GM03348 (cell line): ENCODE measurements at places on chromosomes 1 and 21.

GRCh38 chr1:4825800-4826450, 171.5 kb downstream of the AJAP1 start:
- DNase-seq: no peak

DNA sequence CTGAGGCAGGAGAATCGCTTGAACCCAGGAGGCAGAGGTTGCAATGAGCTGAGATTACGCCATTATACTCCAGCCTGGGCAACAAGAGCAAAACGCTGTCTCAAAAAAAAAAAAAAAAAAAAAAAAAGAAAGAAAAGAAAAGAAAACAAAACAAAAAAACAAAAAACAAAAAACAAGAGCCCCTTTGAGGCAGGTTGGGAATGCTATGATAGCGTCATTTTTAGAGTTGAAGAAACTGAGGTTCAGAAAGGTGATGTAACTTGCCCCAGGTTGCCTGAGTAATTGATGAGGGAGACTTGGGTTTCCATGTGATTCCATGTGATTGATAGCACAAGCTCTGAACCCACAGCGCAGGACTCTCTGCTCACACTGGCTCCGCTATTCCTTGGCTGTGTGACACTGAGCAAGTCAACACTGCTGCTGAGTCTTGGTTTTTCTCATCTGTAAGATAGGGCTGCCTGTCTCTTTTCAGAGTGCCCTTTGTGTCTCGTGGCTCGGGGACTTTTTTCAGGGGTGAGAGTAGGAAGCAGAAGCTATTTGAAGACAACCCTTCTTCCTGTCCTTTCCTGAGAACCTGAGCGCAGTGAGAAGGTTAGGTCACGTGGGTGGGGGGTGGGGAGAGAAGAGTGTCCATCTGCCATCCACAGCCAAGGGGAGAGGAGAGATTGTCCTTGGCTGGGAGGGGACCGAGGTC, 2.5 kb downstream of the CNR2 start:
- DNase-seq: no peak

DNA sequence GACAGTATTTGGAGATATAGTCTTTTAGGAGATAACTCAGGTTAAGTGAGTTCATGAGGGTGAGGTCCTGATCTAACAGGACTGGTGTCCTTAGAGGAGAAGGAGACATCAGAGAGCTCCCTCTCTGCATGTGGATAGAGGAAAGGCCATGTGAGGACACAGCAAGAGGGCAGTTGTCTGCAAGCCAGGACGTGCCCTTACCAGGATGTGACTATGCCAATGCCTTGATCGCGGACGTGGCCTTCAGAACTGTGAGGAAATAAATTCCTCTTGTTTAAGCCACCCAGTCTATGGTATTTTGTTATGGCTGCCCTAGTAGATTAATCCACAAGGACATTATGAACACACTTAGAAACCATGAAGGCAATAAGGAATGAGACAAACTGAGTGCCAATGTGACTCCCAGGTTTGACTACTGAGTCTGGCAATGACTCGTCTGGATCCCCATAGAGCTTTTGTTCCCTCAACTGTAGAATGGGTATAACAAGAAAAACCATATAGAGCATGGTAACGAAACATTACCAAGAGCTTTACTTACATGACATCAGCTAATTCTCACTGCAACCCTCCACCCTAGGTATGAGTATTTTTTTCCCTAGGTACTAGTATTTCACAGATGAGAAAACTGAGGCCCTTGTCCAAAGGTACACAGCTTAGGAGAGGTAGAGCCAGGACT, 6.5 kb downstream of the URB1 start:
- no peak for DNase-seq

DNA sequence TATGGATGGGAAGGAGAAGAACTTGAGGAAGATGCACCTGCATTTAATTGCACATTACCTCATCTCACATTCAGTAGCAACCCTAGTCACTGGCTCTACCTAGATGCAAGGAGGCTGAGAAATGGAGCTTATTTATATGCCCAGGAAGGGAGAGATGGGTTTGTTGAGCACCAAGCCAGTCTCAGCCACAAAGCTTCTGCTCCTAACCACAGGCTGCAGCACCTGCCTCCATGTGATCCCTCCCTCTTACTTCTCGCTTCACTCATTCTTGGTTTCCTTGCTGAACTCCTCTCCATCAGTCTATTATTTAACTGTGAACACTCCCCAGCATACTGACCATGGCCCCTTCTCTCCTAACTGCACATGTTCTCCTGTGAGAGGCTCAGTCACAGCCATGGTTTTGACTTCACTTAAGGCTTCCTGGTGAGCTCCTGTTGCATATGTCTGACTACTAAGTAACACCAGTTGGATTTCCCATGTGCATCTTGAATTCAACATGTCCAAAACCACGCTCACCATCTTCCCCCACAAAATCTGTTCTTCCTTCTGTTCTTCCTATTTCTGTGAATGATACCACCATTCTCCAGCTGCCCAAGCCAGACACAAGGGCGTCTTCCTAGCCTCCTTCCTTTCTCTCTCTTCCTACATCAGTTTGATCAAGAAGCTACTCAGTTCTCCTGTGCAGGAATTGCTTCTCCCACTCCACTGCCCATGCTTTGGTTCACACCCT, 139.8 kb downstream of the AK5 start:
- DNase-seq: no peak

DNA sequence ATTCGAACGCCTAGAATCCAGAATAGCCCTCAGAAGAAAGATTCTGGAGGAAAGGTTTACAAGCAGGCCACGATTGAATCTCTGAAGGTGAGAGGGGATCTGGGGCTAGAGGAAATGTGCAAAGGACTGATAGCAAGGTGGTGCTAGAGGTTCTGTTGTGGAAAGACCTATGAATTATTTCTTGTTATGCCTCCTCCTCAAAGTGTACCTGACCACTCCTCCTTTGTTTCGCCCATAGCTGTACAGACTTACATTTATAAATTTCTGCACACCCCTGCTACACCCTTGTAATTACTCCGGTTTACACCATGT, 986 bp downstream of the TCEANC2 start:
- DNase-seq: no peak

- no peak for DNase-seq
Observed at GRCh38 chr1:16162163-16162822, 6.4 kb upstream of the EPHA2 start.

DNA sequence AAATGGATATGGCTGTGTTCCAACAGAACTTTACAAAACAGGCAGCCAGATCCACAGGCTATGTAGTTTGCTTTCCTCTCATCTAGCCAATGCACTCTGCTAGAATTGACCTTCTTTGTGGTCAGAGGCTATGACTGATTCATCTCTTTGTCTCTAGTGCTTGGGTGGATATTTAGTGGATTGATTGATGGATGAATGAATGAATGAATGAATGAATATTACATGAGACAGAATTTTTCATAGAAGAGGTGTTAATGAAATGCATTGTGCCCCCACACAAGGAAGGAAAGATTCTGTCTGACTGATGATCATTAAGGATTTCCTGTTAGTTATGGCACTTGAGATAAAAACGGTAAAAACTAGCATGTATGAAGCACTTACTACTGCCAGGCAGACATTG, 50.5 kb upstream of the ZYG11A start:
- no peak for DNase-seq

- no peak for DNase-seq
Observed at GRCh38 chr1:29643838-29644440, 407.6 kb downstream of the PTPRU start.
